Stimulated activated CD8-positive, alpha-beta memory T cell treated with anti-CD3 and anti-CD28 coated beads, Interleukin-2, amount 100 ng/mL, for 1 hour (primary cell): ENCODE measurements at places on chromosomes 1 and 21.

GRCh38 chr1:240457203-240457602 is 154.8 kb downstream of the GREM2 start:
- DNase-seq, result no peak

DNA sequence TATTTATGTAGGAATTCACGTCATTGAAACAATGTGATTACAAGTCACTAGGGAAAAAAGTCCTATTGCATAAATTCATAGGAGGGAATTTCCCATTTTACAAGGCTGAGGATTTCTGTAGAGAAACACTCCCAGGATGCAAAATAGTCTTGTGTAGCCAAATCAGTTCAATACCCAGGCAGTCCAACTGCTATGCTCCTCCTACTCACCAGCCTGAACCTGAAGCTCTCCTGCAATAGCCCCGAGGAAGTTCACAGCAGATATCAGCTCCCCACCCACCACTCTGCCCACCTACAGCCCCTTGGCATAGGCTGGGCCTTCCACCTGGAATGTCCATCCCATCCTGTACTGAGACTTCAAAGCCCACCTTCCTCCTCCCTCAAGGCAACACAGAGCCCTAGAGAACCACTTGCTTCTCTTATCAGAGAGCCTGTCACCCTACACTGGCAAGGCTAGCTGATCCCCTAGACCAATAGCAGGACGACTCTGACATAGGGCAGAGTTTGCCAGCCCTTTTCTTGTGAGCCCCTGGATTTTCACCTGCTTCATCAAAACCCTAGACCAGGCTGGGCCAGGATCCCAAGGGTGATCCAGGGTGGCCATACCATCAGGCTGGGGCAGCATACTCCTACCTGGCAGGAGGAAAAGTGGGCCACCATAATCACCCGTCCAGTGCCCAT is 1.5 kb downstream of the LSS start:
- DNase-seq, result no peak

DNA sequence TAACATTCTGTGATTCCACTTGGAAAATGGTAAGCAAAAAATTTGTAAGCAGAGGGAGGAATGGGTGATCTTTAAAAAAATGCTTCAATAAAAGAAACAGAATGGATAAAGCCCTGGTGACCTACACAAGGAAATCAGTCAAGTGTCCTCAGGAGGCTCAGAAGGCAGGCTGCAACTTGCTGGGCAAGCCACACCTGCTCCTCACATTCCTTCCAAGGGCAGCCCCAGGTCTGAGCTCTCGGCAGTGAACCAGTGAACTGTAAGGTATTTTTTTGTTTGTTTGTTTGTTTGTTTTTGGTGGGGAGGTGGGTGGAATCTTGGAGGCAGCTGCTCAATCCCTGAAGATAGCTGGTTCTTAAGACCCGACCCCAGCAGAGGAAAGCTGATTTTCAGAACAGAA is 4.4 kb downstream of the TACSTD2 start:
- DNase-seq, result no peak

DNA sequence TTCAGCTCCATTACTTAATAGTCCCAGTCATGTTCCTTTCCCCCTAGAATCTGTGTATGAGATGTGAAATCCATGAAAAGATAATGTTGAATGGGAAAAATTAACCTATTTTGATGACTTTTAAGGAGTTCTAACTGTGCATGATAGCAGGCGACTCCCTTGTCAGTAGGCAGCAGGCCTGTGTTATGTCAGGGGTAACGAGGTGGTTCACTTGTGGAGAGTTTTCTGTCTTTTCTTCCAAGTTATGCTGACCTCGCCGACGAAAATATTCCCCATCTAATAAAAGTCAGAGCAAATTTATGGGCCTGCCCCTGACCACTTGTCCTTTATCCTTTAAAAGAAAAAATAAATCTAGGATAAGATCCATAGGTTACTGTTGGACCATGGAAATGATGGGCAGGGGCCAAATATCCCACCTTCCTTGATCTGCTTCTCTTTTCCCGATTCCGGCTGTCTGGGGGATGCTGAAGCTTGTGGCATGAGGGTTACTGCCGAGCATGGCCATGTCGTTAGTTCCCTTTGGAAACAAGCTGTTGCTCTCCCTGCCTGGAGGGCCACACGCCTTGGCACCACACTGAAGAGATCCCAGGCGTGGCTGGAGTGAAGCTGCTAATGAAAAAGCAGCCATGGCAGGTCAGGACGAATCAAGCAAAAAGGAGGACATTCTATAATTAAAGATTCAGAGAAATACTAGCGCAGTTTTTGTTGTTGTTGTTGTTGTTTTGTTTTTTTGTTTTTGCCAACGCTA is 93.8 kb downstream of the ROR1 start:
- no peak for DNase-seq

- no peak for DNase-seq
These were observed 226.6 kb downstream of the KCNH1 start for GRCh38 chr1:210907251-210907805.

DNA sequence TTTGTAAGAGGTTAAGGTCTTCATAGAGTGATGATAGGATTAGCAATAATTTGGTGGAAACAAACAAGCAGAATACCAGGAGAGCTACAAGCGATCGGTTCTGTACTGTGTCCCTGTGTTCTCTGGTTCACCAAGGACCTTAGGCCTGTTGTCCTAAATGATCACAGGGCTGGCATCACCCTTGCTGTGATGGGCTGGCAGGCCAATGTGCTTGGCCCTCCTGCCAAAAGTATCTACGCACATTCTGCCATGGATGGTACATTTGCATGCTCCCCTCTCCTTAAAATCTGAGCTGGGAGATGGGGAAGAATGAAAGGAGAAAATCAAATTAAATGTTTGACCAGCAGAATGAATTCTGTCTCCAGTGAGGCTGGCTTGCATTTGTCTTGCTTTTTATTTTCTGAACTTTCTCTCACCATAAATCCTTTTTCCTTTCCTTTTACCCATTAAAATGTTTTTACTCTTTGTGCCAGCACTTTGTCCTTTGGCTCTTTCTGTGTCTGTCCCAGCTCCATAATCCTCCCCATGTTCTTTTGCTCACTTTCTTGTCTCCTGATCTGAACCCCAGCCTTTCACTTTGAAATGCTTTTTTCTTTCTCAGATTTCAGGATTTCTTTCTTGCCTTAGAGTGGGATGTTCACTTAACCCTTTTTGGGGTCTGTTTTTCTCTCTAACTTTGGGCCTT is 51.7 kb downstream of the PBX1 start:
- DNase-seq, result no peak

GRCh38 chr1:64388336-64388735 is 81.6 kb upstream of the CACHD1 start:
- no peak for DNase-seq

- DNase-seq, result no peak
These were observed 26.4 kb upstream of the EEIG2 start for GRCh38 chr1:108533351-108534083.

- no peak for DNase-seq
These were observed at the start of gene SYNC for GRCh38 chr1:32702599-32703478. Gene SYNC (minus strand): TSS chr1:32702770. CDS start chr1:32702660, 110 bp downstream.

DNA sequence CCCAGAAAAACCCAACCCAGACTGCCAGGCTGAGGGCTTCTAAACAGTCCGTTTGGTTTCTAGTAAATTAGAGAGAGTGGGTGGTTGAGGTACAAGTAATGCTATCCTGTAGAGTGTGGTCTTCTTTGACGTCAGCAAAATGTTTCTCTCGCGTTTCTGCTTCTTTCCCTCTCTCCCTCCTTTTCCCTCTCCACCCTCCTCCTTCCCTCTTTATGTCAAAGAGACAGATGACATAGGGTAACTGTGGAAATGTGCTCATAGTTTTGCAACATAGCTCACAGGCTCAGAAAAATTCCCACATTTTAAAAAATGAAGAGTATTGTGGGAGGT is 158.3 kb downstream of the TOMM20 start:
- no peak for DNase-seq

GRCh38 chr1:218401441-218401997 is 56.4 kb downstream of the TGFB2 start:
- DNase-seq, result no peak

DNA sequence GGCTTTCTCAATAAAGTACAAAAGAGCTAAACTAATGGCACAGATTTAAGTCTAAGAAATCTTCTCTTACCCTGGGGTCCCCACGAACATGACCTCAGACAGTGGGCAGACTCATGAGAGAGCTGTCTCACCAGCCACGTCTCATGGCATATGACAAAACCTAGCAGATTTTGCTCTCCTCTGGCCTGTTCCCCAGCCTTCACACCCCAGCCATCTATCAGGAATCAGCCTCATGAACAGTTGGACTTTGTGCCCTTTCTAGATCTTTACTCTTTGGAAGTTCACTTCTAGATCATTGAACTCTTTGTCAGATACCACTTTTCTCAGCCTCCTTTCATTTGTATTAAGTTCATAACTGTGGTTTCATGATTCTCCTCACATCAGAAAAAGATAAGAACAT is 14.2 kb upstream of the HSD3B1 start:
- DNase-seq, result no peak

- no peak for DNase-seq
These were observed 402 bp upstream of the AK4 start for GRCh38 chr1:65147424-65148177.

- DNase-seq, result no peak
These were observed 39.0 kb downstream of the SETD4 start for GRCh38 chr21:36021251-36021837.

GRCh38 chr1:55916907-55917306 is 662.5 kb downstream of the PLPP3 start:
- DNase-seq, result no peak

DNA sequence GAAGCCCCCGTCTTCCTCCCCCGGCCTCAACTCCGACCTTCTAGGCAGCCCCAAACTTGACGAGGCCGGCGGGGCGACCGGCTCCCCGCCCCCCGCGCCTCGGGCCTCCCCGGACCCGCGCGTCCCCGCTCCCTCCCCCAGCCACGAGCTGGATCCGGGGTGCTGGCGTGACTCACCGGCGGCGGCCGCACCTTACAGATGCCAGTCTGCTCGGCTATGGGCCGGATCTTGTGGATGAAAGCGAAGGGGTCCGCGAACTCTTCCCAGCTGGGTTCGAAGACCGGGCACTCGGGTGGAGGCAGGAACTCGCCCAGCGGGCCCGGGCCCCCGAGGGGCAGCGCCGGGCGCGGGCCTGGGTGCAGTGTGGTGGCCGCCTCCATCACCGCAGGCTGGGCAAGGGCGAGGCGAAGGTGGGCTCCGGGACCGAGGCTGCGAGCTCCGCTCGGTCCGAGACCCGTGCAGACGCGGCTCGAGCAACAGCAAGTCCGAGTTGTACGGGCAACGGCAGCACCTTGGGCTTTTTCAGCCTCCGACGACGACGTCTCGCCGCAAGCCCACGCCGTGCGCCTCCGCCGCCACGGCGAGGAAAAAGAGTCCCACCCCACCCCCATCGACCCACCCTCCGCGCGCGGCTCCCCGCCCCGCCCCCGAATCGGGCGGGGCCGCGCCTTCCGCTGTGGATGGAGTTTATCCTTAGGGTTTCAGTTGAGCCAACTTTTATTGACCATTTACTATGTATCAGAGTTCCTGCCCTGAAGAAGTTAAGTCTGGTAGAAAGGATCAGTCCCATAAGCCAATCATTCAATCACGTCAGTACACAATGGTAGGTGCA is at the start of gene KDM5B:
TSS of gene KDM5B (minus strand) at position 496 of the 832 bp plus-strand sequence. CDS start at position 380, 116 bp downstream.
- peak; percentile 46 for DNase-seq
